CD4-positive, alpha-beta T cell treated with Interleukin-17A for 4 hours (primary cell): ENCODE measurements at places on chromosomes 7 and 10.

GRCh38 chr10:133050371-133050770, 37.4 kb upstream of the ADGRA1 start:
- DNase-seq: no peak

GRCh38 chr7:155416646-155417380, 41.1 kb upstream of the EN2 start:
- DNase-seq: no peak

DNA sequence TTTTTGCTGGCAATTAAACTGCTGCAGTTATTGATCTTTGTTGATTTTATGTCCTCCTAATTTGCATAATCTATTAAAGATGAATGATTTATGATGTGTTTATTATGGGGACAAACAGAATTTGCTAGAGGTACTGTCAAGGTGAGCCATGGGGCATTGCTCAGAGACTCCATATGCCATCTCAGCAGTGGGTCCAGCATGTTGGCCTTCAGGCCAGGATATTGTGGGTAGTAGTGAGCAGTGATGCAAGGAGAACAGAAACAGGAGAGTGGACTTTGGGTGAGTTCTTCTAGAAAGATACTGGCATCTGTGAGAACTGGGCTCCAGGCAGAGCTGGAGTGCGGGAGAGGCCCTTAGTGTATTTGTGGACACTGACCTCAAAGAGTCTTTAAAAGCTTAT, 65.9 kb downstream of the PAX2 start:
- DNase-seq: no peak

- DNase-seq: peak; percentile 20
Observed at GRCh38 chr10:16520900-16521299, 779 bp downstream of the C1QL3 start.

- DNase-seq: no peak
Observed at GRCh38 chr7:97174303-97174702, 56.8 kb downstream of the SDHAF3 start.

DNA sequence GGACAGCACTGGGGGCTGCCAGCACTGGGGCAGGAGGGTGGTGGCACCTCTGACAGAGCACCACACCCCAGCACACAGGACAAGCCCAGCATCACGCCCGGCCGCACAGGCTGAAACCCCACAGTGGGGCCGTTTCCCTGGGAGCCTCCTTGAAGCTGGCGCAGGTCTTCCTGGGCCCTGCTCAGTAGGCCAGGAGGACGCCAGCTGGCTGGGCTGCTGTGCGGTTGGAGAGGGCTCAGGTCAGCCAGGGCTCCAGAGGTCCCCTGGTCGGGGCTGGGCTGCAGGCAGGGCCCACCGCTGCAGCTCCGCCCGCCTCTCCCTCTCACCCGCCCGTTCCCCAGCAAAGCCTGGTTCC, 137.3 kb downstream of the TCERG1L start:
- DNase-seq: no peak

DNA sequence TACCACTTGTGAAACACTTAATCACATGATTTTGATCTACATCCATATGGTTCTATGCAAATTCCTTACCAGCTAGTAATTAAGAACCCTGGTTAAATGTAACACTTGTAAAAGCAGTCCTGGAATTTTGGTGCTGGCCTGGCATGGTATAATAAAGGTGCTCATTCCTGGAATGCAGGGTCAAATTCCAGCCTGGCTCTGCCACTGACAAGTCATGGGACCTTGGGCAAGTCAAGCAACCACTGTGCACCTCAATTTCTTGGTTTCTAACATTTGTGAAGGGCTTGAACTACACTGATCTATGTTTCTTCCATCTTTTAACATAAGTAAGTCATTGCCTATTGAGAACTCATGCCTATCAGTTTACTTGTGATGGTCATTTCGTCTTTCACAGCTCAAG, 91.9 kb upstream of the PIK3CG start:
- DNase-seq: no peak
